ENCODE measurements at places on chromosomes 4 and X.

DNA sequence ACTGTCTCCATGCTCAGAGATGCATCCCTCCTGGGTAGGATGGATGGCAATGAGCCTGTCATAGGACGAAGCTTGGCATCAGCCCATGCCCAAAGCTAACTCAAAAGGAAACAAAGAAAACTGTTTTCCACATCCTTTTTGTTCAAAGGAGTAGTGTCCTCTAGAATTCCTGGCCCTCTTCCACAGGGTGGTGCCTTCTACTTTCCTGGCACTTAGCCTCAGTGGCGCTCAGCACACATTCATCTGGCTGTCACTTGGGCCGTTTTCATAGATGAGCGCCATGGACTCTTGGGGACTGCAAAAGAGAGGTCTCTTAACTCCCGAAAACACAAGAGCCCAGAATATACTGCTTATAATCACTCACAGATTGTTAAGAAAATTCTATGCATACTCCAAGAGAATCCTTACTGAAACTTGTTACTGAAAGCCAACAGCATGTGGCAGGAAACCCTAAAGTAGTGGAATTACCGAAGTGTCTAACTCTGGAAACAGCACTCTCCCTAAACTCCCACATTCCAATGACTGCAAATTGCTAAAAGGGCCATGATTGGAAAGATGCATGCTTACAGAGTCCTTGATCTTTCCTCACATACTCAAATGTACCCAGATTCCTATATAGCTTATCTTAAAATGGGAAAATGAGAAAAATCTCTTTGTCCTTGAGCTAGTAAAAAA is 110.0 kb downstream of the HS6ST2 start:
- DNase-seq, result no peak

DNA sequence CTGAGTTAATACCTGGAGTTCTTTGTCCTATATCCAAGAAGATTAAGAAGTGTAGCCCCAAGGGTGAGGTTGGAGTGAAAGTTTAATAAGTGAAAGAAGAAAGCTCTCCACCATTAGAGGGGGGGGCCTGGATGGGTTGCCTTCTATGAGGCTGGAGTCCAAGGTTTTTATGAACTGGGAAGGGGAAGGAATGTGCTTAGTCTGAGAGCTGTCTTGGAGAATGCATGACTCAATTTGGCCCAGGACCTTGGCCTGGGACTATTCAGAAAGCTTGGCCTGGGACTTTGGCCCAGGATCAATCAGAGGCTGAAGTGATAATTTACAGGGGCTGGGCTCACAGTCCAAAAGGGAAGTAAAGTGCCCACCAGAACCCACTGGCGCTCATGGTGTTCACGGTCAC is 1049.0 kb upstream of the GRIA3 start:
- DNase-seq, result no peak

GRCh38 chr4:126513596-126513995 is 1119.2 kb upstream of the INTU start:
- DNase-seq, result no peak

DNA sequence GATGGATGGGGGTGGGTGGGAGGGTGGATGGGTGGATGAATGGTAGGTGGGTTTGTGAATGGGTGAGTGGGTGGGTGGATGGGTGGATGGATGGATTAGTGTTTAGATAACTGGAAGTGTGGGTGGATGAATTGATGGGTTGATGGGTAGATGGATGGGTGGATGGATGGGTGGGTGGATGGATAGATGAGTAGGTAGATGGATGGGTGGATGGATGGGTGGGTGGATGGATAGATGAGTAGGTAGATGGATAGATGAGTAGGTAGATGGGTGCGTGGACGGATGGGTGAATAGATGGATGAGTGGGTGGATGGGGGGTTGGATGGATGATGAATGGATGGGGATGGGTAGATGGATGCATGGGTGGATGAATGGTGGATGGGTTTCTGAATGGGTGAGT is 20.3 kb upstream of the ASMTL start:
- DNase-seq, result no peak

DNA sequence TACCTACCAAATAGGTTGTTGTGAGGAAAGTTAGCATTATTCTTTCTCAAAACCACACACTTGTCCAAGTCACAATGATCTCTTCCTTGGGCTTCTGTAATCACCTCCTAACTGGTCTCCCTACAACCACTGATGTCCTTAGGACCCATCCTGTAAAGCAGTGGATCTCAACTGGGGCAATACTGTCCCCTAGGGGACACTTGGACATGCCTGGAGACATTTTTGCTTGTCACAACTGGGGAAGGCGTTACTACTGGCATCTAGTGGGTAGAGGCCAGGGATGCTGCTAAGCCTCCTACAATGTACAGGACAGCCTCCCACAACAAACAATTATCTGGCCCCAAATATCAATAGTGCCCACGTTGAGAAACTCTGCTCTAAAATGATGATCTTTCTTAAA is 118.7 kb upstream of the AP1S2 start:
- peak; percentile 1 for DNase-seq

GRCh38 chr4:6327220-6327917 is 57.7 kb downstream of the WFS1 start:
- peak; percentile 74 for DNase-seq

- no peak for DNase-seq
Observed at GRCh38 chr4:75087865-75088264, 154.9 kb downstream of the PARM1 start.

- no peak for DNase-seq
Observed at GRCh38 chr4:40721730-40722171, 28.0 kb upstream of the NSUN7 start.

DNA sequence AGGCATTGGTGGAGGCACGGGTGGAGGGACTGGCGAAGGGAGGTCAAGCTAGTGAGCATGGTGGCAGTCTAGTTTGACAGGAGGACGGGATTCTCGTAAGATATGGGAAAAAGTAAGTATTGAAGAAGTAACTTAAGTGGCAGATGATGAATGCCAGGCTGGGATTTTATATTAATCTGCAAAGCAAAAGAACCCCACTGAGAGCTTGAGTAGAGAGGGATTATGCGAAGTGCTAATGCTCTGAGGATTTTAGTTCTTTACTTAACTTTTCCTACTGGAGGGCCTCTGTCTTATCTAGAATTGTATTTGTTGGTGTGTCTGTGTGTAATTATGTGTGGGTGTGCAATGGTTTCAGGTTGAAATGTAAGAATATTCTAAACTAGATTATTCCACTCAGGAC is 327.9 kb downstream of the FAT4 start:
- no peak for DNase-seq

DNA sequence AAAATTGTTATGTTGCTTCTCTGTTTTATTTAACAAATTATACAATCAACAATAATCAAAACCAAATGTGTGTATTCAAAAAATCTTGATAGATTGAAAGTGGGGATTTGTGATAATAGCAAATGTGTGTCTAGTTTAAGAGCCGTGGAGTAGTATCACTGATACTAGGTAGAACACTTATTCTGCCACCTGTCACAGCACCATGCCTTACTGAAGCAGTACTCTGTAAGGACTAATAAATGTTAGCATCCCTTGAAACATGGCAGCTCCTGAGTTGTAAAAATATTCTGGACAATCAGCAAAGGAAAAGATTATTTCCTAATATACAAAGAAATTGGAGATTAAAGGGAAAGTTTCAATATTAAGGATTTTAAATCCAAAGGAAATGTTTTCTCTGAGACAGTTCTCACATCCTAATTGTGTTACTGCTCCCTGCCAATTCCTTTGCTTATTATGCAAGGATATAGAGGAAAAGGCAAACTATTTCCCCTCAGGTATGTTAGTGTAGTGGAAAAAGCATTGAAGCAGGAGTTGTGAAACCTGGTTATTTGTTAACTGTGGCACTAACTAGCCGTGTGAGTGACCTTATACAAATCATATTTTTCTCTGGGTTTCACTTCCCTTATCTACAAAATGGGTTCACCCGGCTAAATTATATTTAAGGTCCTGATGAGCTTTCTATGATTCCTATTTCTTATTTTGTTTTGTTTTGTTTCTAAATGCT is 303.1 kb downstream of the ARHGAP24 start:
- no peak for DNase-seq

- no peak for DNase-seq
Observed at GRCh38 chr4:59671037-59671436, 1529.1 kb upstream of the ADGRL3 start.

DNA sequence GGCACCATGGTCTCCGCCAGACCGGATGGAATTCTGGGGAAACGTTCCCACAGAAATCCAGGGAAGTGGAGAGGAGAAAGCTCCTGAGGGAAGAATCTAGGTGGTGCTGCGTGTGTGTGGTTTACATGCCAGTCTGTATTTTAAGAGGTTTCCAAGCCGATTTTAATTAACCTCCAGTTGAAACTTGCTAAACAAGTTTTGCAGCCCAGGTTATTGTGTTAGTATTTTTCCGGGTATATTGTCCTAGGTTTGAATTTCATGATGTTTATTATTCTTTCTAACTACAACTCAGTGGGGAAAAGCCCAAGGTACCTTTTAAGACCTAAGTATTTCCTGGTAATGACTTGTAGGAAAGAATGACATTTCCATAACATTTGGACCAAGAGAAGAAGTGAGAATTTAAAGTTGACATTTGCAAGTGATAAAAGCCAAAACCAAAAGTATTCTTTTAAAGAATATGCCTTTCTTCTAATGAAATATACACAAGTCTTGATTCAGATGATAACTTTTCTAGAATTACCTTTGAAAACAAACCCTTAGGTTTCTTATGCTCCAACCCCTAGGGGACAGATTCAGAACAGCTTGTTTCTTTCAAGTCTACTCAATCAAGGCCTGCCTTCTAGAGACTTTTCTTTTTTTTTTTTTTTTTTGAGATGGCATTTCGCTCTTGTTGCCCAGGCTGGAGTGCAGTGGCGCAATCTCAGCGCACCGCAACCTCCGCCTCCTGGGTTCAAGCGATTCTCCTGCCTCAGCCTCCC is 14.6 kb downstream of the SAT1 start:
- no peak for DNase-seq

GRCh38 chr4:154490234-154490582 is 1.4 kb downstream of the DCHS2 start:
- DNase-seq, result no peak

GRCh38 chrX:23292988-23293651 is 41.5 kb upstream of the PTCHD1 start:
- no peak for DNase-seq

GRCh38 chr4:183260491-183261151 is 59.5 kb downstream of the CLDN22 start:
- no peak for DNase-seq

GRCh38 chr4:94304365-94304971 is 38.2 kb downstream of the HPGDS start:
- DNase-seq, result no peak

- DNase-seq, result no peak
Observed at GRCh38 chr4:48986654-48987164, 634 bp downstream of the CWH43 start.

GRCh38 chr4:137299281-137299680 is 233.0 kb downstream of the PCDH18 start:
- no peak for DNase-seq

DNA sequence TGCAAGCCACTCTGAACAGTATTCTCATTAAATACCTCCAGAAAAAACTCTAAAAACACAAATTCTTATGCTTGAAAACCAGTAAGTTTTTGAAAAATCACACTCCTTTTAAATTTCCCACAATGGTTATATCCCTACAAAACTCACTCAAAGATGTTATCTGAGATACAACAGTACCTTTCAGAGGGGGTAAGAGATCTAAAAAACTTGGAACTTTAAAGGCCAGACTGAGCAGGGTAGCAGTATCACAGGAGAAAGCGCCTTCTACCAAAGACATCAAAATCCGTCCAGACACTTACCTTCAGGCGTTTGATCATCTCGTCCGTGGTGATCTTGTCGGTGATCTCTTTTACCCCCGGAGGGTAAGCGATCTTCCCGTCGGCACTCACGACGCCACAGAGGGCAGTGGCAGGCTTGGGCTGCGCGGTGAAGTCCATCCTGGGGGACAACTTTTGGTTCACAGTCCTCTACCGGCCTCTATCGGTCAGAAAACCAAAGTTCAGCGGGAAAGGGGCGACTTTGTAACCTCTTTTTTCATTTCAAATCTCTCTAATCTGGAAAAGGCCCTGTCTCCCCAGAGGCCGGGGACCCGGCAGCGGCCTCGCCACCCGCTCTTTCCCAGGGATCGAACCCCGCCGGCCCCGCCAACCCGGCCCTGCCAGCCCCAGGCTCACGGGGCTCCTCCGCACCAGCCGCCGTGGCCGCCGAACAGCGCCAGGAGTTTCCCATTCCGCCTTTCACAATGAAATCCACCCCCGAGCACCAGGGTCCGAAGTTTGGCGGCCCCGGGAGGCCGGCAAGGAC is 1.4 kb downstream of the PDS5A start:
- peak; percentile 48 for DNase-seq

GRCh38 chrX:119573840-119574393 is 446 bp upstream of the UBE2A start:
- no peak for DNase-seq

DNA sequence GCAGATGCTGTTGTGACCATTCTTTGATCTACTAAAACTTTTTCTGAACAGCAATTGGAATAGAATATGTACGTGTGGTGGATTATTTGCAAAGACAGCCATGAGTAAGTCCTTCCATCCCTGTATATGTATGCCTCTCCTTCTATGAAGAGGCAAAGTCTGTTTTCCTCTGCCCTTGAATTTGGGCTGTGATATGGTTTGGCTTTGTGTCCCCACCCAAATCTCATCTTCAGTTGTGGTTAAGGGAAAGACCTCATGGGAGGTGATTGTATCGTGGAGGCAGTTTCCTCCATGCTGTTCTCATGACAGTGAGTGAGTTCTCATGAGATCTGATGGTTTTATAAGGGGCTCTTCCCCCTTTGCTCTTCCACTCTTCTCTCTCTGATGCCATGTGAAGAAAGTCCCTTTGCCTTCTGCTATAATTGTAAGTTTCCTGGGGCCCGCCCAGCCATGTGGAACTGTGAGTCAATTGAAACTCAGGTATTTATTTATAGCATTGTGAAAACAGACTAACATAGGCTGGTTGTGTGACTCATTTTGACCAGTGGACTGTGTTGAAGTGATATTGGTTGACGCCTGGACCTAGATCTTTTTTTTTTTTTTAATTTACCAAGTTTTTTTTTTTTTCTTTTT is 108.3 kb upstream of the CAMK2D start:
- peak; percentile 61 for DNase-seq

- no peak for DNase-seq
Observed at GRCh38 chr4:143701365-143701764, 890 bp upstream of the FREM3 start.

- peak; percentile 20 for DNase-seq
Observed at GRCh38 chrX:77899081-77899828, at the start of gene COX7B. Gene COX7B, plus strand, starts transcription at chrX:77899468. Its CDS starts 86 bp downstream, at chrX:77899554.

DNA sequence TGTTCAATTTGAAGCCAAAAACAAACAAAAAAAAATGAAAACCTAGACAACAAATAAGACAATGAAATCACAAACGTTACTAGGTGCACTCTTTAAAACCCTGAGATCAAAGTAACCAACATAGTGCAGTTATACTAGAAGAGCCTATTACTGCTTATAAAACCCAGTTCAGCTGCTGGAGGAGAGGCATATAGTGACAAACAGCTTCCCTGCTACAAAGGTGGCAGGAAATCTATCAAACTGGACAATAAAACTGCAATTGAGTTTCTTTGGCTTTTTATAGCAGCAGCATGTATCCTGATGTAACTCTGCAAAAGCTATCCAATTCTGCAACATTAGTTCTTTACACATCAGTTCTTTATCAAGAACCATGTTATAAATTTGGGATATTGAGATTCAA is 155.6 kb downstream of the LRBA start:
- DNase-seq, result no peak

- no peak for DNase-seq
Observed at GRCh38 chrX:123277347-123277746, 93.3 kb downstream of the GRIA3 start.

All from stimulated activated CD4-positive, alpha-beta T cell treated with anti-CD3 and anti-CD28 coated beads, Interleukin-4, amount 100 ng/mL, for 4 hours (primary cell).